Kidney epithelial cell (primary cell): ENCODE measurements at places on chromosomes 7 and 10.

GRCh38 chr10:81179805-81180452 is 642.2 kb downstream of the SH2D4B start:
- DNase-seq, result peak; percentile 7

GRCh38 chr10:124650820-124651401 is 93.3 kb downstream of the FAM53B start:
- DNase-seq, result no peak

DNA sequence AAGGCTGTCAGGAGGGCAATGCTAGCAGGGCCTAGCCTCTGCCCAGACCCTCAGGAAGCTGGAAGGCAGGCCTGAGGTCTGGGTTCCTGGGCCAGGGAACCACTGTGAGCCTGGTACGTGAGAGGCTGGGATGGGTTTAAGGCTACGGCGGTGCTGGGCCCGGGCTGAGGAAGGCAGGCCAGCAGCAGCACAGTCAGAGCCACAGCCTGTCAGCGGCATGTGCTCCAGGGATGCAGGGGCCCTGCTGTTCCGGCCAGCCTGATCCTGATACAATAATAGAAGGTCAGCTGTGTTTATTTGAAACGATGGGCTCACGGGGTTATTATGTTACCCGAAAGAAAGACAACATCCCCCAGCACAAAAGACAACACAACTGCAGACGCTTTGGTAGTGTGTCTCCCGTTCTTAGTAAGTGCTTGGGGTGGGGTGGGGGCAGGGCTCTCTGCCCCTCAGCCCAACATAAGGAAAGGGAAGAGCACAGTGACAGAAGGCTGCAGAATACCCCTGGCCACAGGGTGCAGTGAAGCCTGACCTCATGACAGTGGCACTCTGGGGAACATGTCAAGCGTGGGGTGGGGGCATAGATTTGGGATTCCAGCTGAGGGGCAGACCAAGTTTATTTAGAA is 95.0 kb downstream of the COL13A1 start:
- no peak for DNase-seq

GRCh38 chr7:132548489-132549078 is 27.7 kb downstream of the PLXNA4 start:
- no peak for DNase-seq

DNA sequence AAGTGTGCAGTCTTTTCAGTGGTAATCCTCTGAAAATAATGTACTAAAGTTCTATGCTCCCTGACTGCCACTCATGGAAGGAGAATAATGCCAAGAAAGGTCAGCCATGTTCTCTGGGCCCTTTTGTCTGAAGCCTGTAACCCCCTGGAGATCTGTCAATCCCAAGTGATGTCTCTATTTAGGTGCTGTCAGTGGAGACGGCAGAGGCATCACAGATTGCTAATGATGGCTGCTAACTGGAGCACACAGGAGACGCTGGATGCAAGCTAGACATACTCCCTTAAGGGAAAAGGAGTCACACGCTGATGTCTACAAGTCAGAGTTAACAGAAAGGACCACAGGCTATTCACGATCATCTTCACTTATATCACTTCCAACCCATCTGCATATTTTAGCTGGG is 118.8 kb downstream of the RSU1 start:
- DNase-seq, result no peak

DNA sequence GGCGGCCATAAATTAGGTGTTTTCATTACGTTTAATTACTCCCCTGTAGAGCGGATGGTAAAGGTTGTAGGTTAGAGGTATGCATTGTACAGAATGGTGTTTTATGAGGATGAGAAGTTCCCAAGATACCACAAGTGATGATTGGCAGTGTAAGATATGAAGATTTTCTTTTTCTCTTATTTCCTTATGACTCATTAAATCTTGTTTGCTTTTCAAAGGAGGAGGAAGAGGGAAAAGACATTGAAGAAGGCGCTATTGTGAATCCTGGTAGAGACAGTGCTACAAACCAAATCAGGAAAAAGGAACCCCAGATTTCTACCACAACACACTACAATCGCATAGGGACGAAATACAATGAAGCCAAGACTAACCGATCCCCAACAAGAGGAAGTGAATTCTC is 133.9 kb downstream of the AASS start:
- DNase-seq, result no peak

DNA sequence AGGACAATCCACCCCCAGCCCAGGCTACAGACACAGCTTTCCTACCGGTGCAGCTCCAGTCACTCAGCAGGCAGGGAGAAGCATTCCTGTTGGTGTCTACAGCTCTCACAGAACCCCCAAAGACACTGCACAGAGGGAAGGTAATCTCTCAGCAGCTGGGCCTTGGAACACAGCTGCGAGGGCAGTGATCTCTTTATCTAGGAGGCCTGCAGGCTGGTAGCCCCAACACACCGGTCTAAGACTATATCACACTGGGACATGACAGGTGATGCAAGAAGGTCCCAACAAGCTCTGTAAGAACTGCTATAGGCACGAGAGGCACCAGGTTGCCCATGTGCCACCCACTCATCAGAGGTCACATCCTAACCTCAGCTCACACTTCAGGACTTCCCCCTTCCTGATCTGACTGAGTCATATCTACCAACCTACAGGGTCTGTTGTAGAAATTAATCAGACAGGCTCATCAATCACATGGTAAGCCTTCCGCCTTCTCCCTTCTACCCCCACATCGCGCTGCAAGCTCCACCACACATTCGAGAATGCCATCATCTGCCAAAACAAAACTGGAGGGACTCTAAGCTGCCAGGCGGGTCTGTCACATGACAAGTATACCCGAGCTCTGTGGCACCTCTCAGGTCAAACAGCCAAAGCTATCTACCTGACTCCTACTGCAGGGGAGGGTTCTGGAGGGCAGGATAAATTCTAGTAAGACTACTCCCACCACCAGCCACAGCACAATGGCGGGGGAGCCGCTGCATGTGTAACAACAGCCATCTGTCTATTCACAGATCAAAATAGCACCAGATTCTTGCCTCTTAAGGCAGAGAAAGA is 26.1 kb downstream of the FAM53B start:
- no peak for DNase-seq

DNA sequence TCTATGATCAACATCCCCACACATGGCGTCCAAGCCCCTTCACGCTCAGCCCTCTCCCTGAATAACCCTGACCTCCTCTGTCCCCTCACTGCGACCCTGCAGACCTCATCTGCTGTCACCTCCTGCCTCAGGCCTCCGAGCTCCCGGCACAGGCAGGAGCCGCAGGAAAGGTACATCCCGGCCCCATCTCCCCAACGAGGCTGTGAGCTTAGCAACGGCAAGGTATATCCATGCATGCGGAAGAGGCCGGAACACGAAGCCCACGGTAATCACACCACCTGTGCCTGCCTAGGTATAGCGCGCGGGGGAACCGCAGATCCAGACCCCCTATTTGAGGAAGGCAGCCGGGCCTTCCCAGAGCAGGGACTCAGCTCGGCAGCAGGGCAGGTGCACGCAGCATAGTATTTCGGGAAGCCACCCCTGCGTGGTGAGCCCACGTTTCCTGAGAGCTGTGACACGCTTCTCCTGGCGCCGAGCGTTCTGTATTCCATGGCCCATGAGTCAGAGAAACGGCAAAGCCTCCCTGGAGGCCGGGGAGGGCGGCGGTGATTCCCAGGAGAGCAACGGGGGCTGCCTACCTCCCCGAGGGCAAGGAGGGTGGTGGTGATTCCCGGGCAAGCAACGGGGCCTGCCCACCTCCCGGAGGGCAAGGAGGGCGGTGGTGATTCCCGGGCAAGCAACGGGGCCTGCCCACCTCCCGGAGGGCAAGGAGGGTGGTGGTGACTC is 50.1 kb upstream of the DNAAF5 start:
- no peak for DNase-seq

DNA sequence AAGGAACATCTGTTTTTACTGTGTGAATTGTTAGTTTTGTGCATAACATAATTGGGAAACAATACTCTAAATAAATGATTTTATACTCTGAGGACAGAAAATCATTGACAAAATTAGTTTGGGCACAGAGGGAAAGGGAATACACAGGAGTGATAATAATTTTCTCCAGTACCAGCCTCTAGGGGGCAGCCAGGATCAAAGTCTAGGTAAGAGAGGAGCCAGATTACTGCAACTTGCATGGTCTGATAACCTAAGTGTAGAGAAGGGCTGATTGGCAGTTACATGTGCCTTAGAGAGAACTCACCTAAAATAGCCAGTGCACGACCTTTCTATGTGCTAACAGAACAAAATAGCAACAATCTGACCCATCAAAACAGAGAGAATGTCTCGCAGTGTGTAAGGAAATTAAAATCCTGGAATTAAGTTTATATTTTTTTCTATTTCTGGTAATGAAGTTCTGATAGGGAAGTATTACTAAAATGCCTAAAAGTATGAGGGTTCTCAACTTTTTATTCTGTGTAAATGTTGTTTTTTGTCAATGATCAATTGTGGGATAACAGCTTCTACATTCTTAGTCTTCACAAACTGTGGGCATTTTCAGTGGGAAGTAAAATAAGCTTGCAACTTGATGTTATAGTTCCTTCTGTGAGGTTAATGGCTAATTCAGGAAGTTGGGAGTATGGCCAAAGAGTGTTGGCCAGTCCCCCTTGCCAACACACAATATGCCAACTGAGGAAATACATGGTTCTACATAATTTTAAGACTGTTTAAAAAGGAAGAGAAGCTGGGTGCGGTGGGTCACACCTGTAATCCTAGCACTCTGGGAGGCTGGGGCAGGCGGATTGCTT is 66.4 kb downstream of the EXOC6 start:
- peak; percentile 14 for DNase-seq

DNA sequence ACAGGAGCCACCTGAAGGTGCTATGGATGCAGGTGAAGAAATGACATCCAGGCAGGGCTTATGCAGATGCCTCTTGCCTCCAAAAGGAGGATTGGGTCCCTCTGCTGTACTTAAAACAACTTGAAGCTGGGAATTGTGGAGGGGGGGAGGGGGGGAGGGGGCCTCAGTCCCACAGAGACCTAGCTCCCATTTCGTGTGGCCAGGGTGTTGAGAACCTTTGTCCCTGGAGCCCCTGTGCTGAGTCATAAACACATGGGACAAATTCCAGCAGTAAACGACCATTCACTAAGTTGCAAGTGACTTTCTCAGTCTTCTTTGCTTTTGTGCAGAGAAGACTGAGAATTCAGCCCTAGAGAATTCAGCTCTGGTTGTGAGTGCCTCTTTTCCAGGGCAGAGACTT is 96.5 kb upstream of the PODXL start:
- no peak for DNase-seq

DNA sequence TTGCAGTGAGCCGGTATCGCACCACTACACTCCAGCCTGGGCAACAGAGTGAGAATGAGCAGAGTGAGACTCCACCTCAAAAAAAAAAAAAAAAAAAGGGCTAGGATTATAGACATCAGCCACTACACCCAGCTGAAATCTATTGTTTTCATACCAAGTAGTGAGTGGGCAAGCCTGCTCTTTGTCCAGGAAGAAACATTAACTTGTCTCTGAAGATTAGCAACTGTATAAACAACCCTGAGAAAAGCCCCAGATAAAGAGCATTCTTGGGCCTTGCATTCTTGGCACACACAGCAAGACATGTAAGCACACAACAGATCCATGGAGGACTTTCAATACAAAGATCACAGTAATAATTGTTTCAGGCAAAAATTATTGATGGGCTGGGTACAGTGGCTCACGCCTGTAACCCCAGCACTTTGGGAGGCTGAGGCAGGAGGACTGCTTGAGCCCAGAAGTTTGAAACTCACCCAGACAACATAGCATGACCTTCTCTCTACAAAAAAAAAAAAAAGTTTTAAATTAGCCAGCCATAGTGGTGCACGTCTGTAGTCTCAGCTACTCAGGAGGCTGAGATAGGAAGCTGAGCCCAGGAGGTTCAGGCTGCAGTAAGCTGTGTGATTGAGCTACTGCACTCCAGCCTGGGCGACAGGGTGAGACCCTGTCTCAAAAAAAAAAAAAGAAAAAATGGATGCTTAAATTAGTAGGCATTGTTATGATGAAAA is 4.4 kb downstream of the PSPH start:
- DNase-seq, result peak; percentile 75

GRCh38 chr7:26508481-26508880 is 216.8 kb downstream of the SNX10 start:
- DNase-seq, result no peak
